ENCODE measurements at places on chromosomes 6 and 20.
A peak's percentile ranks its signal among the peaks of the same experiment; 100 is the strongest.

- no peak for DNase-seq
Observed at GRCh38 chr6:7314414-7314813, 1.4 kb upstream of the SSR1 start.

DNA sequence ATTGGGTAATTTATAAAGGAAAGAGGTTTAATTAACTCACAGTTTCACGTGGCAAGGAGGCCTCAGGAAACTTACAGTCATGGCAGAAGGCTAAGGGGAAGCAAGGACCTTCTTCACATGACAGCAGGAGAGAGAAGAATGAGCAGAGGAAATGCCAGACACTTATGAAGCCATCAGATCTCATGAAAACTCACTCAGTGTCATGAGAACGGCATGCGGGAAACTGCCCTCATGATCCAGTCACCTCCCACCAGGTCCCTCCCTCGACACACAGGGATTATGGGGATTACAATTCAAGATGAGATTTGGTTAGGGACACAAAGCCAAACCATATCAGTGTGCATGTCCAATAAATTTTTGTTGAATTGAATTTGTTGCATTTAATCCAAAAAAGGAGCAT lies 52.0 kb downstream of the ECT2L start:
- no peak for DNase-seq

DNA sequence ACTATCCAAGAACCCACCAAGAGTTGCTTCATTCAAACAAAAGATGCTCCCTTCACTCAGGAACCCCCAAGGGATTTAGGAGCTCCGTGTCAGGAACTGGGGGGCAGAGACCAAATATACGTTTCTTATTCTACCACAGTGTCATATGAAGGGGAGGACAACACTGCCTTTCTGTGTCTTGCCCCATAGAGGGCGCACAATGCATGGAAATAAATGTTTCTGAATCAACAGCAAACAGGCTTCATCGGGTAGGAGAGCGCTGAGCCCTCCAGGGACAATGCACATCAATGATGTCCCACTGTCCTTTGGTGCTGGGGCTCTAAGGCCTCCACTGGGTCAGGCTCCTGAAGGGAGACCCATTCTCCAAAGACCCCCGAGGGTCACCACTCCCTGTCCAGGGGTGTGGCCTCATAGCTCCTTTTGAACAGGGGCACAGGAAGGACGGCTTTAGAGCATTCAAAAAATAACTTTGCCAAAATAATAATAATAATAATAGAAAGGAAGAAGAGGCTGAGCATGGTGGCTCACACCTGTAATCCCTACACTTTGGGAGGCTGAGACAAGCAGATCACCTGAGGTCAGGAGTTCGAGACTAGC lies 31.1 kb downstream of the PLG start:
- DNase-seq = peak; percentile 55

DNA sequence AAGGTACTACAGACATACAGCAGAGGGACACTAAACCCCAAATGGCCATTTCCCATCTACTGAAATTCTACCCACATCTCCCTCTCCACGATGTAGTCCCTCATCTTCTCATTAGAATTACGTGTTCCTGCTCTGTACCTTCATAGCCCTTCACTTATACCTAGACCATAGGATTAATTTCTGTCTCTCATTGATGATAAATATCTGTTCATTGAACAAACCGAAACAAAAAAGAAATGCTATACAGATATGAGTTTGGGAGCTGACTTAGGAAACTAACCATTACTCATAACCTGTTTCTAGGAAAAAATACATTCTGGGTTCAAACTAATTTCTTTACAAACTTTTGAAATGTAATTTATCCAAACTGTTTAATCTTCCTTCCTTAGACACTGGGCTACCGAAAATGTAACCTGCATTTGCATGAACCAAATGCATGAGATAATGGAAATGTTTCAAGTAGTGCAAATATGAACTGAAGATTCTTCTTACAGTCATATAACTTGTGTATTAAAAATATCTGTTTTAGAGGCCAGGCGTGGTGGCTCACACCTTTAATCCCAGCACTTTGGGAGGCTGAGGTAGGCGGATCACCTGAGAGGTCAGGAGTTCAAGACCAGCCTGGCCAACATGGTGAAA lies 85.3 kb downstream of the GJA10 start:
- no peak for DNase-seq

GRCh38 chr6:163133017-163133416 lies 281.5 kb upstream of the QKI start:
- DNase-seq = no peak

DNA sequence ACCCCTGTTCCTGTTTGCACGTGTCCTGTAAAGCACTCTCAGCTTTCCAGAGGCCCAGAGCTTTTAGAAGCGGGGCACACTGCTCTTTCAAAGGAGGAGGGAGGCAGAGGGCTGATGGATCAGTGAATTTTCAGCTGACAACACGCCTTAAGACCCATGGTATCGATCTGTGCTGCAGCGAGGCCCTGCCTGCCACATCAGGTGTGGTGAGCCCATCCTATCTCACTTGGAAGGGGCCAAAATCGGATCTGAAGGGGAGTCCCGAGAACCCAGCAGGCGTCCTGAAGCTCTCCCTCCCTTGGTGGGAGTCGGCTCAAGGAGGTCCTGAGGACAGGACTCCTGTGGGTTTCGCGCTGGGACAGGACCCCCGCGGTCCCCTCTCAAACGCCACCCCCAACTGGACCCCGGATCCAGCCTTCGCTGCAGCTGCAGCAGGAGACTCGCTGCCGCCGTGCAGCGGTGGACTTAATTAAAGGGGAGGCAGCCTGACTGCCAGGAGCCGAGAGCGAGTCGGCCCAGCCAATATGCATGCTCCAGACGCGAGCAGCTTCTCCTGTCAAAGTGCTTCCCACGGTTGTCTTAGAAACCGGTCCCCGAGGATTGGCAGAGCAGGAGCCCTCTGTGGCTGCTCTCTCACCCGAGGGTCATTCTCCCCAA lies 580.0 kb upstream of the ZNF337 start:
- no peak for DNase-seq

GRCh38 chr6:41638002-41638934 lies at the start of gene MDFI:
TSS of gene MDFI (plus strand) at chr6:41638468. CDS start at chr6:41638750, 282 bp downstream.
- DNase-seq = no peak

GRCh38 chr20:22629447-22629846 lies 45.1 kb upstream of the FOXA2 start:
- DNase-seq = no peak

DNA sequence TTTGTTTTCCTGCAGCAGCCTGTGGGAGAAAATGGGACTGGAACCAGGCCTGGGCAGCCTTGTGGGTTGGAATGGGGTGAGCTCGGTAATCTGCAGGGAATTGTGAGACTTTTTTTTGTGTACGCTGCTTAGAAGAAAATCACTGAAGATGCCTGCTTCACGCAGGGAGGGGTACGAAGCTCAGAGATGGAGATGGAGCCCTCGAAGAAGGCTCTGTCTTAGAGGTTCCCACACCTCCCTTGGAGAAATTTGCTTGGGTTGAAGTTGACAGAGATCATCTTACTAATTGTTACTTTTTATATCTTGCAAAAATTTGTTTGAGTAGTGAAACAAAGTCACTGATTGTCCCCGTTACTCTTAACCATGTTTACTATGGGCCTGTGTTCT lies 894 bp downstream of the PYGB start:
- no peak for DNase-seq

GRCh38 chr20:58706975-58707681 lies 14.5 kb downstream of the NPEPL1 start:
- DNase-seq = peak; percentile 4

GRCh38 chr20:58558486-58559367 lies 43.5 kb upstream of the APCDD1L start:
- DNase-seq = no peak
